Bone marrow (tissue), 2 donors: ENCODE measurements at places on chromosomes 6 and 20.

DNA sequence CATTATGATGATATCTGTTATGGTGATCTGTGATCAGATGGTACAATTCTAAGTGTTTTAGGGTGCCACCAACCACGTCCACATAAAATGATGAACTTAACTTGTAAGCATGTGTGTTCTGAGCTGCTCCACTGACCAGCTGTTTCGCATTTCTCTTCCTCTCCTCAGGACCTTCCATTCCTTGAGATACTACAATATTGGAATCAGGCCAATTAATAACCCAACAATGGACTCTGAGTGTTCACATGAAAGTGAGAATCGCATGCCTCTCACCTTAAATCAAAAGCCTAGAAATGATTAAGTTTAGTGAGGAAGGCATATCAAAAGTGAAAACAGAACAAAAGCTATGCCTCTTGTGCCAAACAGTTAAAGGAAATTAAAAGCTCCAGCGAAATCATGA, 114.6 kb downstream of the MAN1A1 start:
- no peak for DNase-seq

DNA sequence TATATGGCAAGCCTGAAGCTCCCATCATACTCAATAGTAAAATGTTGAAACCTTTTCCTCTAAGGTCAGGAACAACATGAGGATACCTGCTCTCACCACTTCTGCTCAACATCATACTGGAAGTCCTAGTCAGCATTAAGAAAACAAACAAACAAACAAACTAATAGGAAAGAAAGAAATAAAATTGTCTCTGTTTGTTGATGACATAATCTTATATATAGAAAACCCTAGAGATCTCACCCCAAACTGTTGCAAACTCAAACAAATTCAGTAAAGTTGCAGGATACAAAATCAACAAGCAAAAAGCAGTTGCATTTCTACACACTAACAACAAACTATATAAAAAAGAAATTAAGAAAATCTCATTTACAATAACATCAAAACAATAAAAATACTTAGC, 20.5 kb downstream of the TTLL2 start:
- no peak for DNase-seq

DNA sequence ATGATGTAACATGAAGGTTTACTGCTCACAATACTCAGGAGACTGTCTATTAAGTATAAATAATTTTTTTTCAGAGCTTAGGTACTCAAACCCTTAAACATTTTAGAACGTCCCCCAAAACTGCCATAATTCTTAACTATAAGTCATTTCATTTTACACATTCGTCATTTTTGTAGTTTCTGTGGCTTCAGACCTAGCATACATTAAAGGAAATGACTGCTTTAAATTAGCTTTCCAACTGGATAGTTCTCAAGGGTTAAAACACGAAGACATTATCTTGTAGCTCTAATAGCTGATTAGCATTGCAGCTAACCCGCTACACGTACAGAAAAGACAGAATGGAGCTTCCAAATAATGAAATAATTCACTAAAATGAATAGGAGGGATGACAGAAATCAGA, 24.9 kb upstream of the PLN start:
- no peak for DNase-seq

DNA sequence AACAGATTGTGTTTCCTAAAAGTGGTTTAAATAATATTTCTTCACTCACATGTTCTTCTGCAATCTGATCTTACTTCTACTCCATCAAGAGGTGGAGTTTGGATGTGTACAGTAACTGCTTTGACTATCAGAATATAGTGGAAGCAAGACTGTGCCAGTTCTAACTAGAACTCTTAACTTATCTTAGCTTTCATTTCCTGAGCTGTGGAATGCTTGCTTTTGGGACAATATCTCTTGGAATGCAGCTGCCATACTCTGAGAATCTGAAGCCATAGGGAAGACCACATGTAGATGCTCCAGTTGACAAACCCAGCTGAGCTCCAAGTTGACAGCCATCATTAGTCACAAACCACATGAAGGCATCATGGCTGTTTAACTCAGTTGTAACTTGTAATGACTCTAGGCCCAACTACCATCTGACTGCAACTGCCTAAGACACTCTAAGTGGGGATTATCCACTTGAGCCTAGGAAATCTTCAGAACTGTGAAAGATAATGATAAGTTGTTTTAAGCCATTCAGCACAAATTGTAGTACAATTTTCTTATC, 40.8 kb upstream of the MAN1A1 start:
- no peak for DNase-seq

DNA sequence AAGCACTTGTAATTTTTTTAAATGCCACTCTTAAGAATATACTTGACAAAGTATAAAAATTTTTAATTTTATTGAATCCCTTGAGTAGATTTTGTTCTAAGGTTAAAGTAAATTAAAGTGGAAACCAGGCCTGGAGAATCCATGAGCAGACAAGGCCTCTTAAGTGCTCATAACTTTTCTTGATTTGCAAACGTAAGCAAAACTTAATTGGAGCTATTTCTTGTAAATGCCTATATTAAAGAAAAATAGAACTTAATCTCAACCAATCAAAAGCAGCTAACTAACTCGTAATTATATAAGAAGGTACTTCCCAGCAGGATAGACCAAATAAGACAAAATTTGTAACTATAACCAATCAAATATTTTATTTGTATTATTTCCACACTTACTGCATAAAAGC, 12.7 kb upstream of the DEFB129 start:
- DNase-seq = no peak

- no peak for DNase-seq
Measured at GRCh38 chr20:10321138-10321717, 102.6 kb downstream of the SNAP25 start.

GRCh38 chr6:1113916-1114540, 197.9 kb upstream of the FOXQ1 start:
- DNase-seq = no peak

DNA sequence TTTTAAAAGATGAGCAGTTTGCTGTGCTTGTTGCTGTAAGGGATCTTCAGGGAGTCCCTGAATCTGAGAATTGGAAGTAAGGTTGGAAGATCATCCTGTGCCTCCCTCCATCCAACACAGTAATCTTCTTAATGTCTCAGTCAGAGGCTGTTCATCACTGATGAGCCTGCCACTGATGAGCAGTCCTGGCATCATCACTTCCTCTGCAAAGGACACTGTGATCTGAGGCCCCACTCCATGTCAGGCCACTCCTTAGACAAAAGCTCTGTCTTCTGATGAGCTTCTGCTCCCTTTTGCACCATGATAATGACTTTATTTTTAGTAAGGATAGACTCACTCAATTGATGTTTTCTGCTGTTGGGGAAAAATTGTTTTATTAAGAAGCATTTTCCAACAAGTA, 121.0 kb downstream of the UST start:
- DNase-seq = no peak

GRCh38 chr6:100382031-100382430, 82.7 kb downstream of the SIM1 start:
- DNase-seq = no peak

DNA sequence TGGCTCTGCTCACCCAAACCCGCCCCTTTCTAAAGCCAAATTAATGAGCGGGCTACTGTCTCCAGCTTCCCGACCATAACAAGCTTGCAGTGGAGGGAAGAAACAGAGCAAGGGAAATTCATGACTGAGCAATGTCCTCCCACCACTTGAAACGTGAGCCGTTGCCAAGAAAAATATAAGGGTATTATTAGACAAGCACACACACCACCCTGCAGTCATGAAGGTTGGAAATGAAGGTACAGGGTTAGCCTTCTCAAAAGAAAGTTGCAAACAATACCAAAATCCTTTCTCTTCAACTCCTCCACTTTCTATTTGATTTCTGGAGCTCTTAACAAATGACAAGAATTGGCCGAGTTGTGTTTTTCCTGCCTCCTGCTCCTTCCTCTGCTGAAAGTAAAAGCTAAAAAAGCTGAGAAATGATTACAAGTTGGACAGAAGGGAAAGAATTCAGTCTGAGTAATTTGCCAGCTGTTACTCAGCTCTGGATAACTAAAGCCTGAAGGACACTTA, 151.1 kb upstream of the B3GAT2 start:
- no peak for DNase-seq

GRCh38 chr6:141107591-141108160, 1025.0 kb upstream of the GJE1 start:
- DNase-seq = no peak

- no peak for DNase-seq
Measured at GRCh38 chr6:45084257-45084656, 243.9 kb upstream of the RUNX2 start.

DNA sequence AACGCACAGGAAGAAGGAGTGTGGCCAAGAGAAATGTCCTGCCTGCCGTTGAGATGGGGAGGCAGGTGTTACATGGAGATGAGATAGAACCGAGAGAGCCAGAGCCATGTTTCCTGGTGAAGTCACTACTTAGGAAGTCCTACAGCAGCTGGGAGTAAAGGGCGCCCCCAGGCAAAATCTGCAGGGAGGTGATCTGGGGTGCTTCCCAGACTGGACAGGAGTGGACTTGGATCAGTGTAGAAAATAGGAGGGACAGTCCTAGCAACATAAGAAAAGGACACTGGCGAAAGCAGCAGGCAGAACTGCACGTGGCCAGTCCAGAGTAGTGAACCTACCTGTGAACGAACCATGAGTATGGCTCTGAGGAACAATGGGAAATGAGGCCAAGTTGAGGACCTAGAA, 85.3 kb downstream of the CD164 start:
- DNase-seq = no peak

DNA sequence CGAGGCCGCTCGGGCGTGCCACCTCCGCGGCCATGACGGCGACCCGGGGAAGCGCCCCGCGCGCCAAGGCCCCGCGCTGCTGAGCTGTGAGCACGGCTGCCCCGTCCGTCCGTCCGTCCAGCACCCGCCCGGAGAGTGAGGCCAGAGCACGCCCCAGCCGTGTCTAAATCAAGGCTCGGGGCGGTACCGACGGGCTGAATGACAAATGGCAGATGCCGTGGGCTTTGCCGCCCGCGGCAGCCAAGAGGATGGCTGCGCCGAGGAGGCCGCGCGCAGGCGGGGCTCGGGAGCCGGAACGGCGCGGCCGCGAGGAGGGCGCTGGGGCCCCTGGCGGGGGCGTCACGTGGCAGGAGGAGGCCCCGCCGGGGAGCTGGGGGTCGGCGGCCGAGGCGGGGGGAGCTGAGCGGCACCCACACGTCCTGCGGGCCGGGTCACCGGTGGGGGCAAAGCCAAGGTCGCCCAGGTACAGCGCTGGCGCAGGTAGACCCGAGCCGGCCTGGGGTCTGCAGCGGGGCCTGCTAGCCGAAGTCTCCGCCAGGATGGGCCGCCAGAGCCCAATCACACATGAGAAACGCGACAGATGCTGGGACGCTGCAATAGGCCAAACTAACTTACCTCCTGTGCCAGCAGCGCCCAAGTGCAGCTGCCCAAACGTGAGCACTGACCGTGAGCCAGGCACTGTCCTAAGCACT, at the start of gene PLAGL1:
Gene PLAGL1, minus strand, starts transcription at position 140 of the 692 bp plus-strand sequence. CDS start 60,123 bp downstream, outside the sequence.
- no peak for DNase-seq

DNA sequence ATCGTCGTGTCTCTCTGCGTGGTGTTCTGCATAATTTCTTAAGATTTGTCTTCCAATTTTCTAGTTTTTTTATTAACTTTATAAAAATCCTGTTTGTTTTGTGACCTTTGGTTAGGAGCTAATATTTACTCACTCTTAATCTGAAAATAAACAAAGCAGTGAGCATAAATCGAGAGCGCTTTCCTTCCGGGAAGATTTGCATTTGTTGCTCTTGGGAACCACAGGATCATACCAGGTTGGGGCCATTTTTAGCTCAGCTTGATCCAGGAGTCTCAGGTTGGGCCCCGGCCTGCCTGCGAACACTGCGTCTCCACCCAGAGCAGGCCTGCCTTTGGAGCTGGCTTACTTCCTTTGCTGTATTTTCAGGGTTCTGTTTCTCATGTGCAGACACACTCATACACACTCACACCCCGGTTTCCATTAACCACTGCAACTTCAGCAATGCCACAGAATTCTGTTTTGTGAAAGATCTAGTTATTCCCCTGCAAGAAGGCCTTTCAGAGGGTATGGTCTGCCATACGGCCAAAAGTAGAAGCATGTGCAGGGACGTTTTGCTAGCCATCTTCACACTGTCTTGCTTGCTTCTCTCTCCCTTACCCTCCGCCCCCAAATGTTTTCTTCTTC, 17.3 kb downstream of the BPHL start:
- no peak for DNase-seq
